ENCODE measurements at places on chromosomes 11 and 22.

DNA sequence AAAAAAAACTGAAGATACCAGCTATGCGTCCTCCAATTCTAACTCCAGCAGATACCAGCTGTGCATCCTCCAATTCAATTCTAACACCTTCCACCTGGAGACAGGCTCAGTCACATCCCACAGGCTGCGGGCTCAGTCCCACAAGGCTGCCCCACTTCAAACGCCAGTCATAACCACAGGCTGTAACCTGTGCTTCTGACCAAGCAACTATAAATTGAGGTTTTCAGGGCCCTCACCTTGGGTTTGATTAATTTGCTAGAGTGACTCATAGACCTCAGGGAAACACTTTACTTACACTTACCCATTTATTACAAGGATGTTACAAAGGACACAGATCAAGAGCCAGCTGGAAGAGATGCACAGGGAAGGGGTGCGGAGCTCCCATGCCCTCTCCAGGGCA lies 32.4 kb upstream of the MSANTD2 start:
- no peak for DNase-seq

DNA sequence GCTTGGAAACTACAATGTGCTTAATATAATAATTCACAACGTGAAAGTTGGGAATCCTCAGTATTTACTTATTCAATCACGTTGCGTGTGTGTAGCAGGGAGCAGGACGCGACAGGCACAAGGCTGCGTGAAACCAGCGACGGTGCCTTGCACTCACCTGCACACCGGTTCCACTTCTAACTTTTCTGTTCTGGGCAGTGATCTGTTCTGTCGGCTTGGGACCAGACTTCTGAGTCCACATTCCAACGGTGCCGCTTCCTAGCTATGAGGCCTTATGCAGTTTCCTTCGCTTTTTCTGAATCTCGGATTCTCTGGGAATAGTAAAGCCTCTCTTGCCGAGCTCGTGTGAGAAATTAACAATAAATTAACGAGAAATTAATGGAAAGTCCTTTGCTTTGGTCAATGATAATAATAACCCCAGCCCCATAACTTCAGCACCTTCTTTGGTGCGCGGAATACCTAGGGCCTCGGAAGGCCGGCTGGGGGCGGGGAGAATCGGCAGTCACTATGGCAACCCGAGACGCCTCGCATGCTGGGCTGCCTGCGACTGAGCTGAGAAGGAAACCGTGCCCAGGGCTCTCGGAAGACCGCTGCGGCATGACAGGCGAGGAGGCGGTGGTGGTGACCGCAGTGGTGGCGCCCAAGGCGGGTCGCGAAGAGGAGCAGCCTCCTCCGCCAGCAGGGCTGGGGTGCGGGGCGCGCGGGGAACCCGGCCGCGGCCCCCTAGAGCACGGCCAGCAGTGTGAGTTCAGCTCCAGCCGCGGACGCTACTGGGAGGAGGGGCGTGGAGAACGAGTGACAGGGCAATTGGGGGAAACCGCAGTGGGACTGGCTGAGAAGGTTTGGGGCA lies at the start of gene C11orf97:
C11orf97 (plus strand) TSS at position 530 of the 850 bp plus-strand sequence; CDS start at position 598, 68 bp downstream.
- no peak for DNase-seq

- DNase-seq: no peak
Observed at GRCh38 chr11:13899603-13900002, 62.9 kb upstream of the SPON1 start.

- DNase-seq: no peak
Observed at GRCh38 chr11:65965986-65966762, 4.6 kb downstream of the SART1 start.

DNA sequence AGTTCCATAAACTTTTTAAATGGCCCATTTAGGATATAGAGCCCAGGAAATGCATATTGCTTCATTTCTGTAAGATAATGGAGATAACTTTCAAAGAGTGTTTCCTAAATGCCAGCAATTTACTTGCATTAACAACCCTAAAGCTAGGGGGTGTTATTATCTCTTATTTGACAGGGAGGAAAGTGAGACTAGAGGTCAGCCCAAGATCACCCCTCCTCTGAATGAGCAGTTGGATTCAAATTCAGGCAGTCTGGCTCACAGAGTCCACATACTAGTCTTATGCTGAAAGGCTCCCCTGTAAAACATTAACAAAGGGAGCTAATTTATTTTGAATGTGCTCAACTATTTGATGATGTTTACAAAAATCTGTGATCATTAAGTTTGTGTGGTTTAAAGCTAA lies 49.9 kb upstream of the TRIM77 start:
- DNase-seq: no peak

DNA sequence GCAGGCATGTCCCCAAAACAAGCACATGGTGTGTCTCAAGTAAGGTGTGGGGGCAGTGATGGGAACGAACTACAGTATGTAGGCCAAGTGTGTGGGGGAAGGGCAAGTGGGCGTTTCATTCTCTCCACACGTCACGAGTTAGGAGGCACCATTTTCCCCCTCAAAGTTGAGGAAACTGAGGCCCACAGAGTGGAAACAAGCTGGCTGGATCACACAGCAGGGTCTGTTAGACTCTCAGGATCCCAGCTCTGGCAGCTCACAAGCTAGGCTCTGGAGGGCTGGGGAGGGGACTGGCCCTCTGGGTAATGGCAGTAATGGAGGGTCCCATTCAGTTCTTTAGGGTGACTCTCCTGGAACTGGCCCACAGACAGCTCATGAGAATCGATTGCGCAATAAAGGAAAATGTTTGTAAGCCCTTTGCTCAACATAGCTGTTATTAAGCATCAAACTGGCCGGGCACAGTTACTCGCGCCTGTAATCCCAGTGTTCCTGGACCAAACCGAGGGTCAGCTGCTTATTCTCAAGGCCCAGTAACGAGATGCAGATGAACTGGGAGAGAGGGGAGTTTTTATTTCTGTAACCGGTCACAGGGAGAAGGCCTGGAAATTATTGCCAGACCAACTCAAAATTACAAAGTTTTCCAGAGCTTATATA lies 24.1 kb upstream of the TUB start:
- DNase-seq: no peak

DNA sequence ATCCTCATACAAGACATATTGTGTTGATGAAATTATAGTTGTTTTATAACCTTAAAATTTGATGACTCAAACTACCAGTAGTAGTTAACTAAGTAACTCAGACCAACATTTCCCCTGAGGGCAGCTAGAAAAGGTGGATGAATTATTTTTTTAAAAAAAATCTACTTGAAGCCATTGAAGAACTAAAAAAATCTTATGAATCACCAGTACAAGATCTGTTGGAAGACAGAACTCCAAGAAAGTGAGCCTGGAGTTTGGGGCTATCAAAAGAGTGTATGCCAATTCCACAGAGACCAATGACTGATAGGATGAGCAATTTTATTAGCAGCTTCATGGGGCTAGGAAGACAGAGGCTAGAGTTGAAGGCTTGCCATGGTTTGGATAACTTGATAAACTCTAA lies 72.4 kb downstream of the CYP2R1 start:
- DNase-seq: no peak

- no peak for DNase-seq
Observed at GRCh38 chr22:49688516-49689254, 139.0 kb downstream of the BRD1 start.

All from brain pericyte (primary cell).